ENCODE measurements at places on chromosomes 16 and 17. TPM values are rescaled to one million over a fixed set of nuclear protein-coding genes. Genes with fewer than 3 reads are reported as not detected.

ARMC7 gene
- total RNA-seq: 5.2 TPM

DPEP2 gene
- total RNA-seq: not detected

PLXDC1 gene
- total RNA-seq: not detected

SLC5A2 gene
- total RNA-seq: not detected

TBC1D3 gene
- total RNA-seq: not detected

SLC13A2 gene
- not detected for total RNA-seq

COQ7 gene
- total RNA-seq: 25.8 TPM

GPR142 gene
- not detected for total RNA-seq

TMEM132E gene
- 0.27 TPM for total RNA-seq

SLC12A3 gene
- not detected for total RNA-seq

RAMP2 gene
- not detected for total RNA-seq

TLCD3B gene
- total RNA-seq: 0.04 TPM

SOX9 gene
- 13.9 TPM for total RNA-seq

SOST gene
- 4.2 TPM for total RNA-seq

UBFD1 gene
- total RNA-seq: 112 TPM

KRTAP1-5 gene
- 0.27 TPM for total RNA-seq

PPP1R27 gene
- total RNA-seq: not detected

G6PC1 gene
- not detected for total RNA-seq

CDRT15 gene
- not detected for total RNA-seq

KRTAP4-4 gene
- total RNA-seq: not detected

EME1 gene
- 9.4 TPM for total RNA-seq

GAS2L2 gene
- total RNA-seq: 0.04 TPM

SKAP1 gene
- not detected for total RNA-seq

CCDC182 gene
- not detected for total RNA-seq

TGFB1I1 gene
- total RNA-seq: 12.8 TPM

GNG13 gene
- total RNA-seq: not detected

CX3CL1 gene
- 0.85 TPM for total RNA-seq

SHCBP1 gene
- total RNA-seq: 31.0 TPM

CDH5 gene
- not detected for total RNA-seq

NPIPB9 gene
- total RNA-seq: 0.46 TPM

CCL1 gene
- total RNA-seq: not detected

GFAP gene
- not detected for total RNA-seq

PCTP gene
- 21.8 TPM for total RNA-seq

Measured in H4 (cell line).